ENCODE measurements at places on chromosomes 11 and 22. TPM values are rescaled to one million over a fixed set of nuclear protein-coding genes. Genes with fewer than 3 reads are reported as not detected.
A peak's percentile ranks its signal among the peaks of the same experiment; 100 is the strongest.

DNA sequence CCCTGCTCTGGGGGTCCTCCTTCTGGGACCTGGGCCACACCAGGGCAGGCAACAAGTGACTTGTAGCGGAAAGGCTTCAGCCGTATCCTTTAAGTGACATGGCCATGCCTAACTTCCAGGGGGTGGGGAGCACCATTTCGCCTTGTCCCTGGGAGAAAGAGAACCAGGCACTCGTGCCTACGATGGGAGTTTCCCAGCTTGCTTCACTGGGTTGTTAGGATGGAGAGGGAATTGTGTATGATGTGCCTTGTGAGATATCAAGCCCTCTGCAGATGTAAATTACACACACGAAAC is 151.4 kb downstream of the CACNA1I start:
- H3K4me3 ChIP-seq: no peak overlapping the region
- DNase-seq: no peak
- H3K27me3 ChIP-seq: peaks cover 10% of the 10 kb centered on the region
- H3K4me1 ChIP-seq: peaks cover 28% of the 10 kb centered on the region

GRCh38 chr11:1640076-1640946 is 10.7 kb downstream of the KRTAP5-5 start:
- peak; percentile 18 for DNase-seq
- no peak overlapping the region for H3K27ac ChIP-seq
- no peak overlapping the region for H3K4me3 ChIP-seq
- no peaks in the 10 kb centered on the region for H3K4me1 ChIP-seq

The MB gene
- 0.20 TPM for total RNA-seq

The USP2 gene
- 0.17 TPM for total RNA-seq
